ENCODE measurements at places on chromosomes 6 and 20.

DNA sequence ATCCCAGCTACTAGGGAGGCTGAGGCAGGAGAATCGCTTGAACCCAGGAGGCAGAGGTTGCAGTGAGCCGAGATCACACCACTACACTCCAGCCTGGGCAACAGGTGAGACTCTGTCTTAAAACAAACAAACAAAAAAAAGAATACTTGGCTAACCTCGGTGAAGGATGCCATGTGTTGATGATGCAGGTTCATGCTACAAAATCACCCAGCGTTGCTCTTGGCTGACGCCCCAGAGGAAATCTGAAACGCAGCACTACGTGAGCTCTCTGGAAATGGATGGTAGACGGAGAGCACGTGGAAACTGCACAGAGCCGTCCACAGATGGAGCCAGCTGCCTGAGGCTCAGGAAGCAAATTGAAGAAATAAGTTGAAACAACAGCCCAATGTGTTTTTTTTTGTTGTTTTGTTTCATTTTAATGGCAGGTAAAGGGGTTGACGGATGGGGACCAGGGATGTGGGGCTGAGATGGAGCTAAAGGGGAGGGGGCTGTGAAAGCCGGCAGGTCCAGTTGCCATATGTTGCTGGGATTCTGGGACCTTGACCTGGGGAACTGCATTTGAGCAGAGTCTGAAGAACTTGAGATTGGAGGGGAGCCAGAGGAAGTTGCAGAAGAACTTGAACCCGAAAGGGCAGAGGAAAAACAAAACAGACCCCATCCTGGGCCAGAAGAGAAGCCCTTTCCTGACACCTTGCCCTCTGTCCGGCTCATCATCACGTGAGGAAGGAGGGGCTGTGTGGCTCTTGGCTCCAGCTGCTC is 12.8 kb upstream of the MANBAL start:
- peak; percentile 80 for DNase-seq

DNA sequence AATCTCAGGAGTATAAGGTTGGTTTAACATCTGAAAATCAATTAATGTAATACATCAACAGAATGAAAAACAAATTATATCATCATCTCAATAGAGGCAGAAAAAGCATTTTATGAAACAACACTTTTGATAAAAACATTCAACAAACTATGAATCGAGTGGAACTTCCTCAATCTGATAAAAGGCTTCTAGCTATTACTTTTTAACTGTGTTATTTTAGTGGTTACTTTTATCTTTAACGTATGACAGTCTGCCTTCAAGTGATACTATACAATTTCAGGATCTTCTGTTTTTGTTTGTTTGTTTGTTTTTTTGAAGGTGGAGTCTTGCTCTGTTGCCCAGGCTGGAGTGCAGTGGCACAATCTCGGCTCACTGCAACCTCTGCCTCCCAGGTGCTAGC is 73.7 kb downstream of the ZFAND3 start:
- DNase-seq, result no peak

- DNase-seq, result no peak
Measured at GRCh38 chr20:13183005-13183404, 38.1 kb upstream of the ISM1 start.

GRCh38 chr20:52494244-52494643 is 302.7 kb upstream of the ZFP64 start:
- DNase-seq, result peak; percentile 86

GRCh38 chr6:156809034-156809433 is 31.9 kb downstream of the ARID1B start:
- no peak for DNase-seq

DNA sequence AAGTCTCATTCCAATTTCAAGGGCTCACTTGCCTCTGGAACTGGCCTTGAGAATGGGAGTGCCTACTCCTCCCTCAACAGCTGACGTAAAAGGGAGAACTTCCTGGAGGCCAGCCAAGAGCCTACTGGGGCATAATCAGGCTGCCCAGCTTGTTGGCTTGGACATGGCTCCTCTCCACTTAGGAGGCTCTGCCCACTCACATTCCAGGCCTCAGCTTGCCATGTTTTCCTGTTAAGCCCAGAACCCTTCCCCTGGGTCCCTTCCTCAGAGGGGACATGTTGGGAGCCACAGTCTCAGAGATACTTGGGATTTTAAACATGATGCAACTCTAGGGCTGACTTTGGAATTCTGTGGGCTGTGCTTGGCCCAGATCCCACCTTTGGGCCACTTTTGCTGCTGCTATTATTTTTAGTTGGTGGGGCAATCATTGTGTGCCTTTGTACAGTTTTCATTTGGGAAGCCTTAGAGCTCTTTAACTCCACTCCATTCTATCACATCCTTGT is 31.5 kb upstream of the ADTRP start:
- DNase-seq, result peak; percentile 87

- DNase-seq, result peak; percentile 28
Measured at GRCh38 chr20:36273414-36274180, 32.5 kb upstream of the DLGAP4 start.

- no peak for DNase-seq
Measured at GRCh38 chr6:37016995-37017394, 11.5 kb downstream of the FGD2 start.

GRCh38 chr20:64081624-64081964 is 1.7 kb downstream of the OPRL1 start:
- no peak for DNase-seq

GRCh38 chr6:54958446-54958845 is 111.9 kb downstream of the FAM83B start:
- no peak for DNase-seq
